Fibroblast of upper back skin (primary cell): ENCODE measurements at places on chromosomes 16 and 17.
A peak's percentile ranks its signal among the peaks of the same experiment; 100 is the strongest.

DNA sequence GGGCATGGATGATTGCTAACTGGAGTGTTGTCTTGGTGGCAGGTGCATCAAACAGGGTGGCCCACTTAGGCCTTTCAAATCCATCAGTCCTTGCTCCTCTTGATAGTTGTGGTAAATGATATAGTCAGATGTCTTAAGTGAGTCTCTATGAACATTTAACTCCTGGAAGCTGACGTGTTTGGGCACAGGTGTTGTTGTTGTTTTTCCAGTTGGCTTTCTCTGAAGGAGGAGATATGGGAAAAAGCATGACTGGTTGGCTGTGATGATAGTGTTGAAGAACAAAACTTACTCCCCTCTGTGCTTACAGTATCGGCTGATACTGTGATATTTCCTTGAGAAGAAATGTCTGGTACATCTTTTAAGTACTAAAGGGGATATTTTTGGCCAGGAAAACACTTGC lies 18.0 kb downstream of the TNRC6A start:
- DNase-seq: no peak

GRCh38 chr16:30401768-30402425 lies 5.5 kb upstream of the ZNF771 start:
- no peak for DNase-seq

GRCh38 chr17:67178555-67178954 lies 66.4 kb downstream of the HELZ start:
- no peak for DNase-seq

- peak; percentile 19 for DNase-seq
These were observed 19.0 kb downstream of the PIK3R5 start for GRCh38 chr17:8946476-8946875.

DNA sequence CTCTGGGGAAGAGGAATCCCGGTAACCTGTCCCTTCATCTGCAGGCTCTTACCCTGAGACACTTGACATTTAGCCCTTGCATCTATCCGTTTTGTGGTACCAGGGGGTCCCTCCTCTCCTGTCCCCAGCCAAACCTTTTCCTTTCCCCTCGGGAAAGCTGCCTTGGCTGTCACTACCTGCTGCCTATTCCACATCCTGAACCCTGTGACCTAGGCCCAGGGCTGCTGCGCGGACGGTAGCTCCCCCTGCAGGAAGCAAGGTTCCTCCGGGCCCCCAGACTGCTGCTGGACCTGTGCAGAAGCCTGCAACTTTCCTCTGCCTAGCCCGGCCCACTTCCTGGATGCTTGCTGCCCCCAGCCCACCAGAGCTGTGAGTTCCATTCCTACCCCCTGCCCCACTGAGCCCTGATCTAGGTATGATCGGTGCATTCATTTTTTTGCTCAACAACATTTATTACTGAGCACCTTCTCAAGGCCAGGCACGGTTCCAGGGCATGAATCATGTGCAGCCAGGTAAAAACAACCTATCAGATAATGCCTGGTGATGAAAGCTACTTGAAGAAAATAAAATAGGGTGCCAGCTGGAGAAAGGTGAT lies 10.5 kb upstream of the ALDOA start:
- DNase-seq: no peak
